ENCODE measurements at places on chromosomes 2 and 18. TPM values are rescaled to one million over a fixed set of nuclear protein-coding genes. Genes with fewer than 3 reads are reported as not detected.

Gene CCDC85A
- total RNA-seq: not detected

Gene TLK1
- total RNA-seq: 96.3 TPM

Gene STON1
- 1.6 TPM for total RNA-seq

Gene FLACC1
- total RNA-seq: 3.0 TPM

DNA sequence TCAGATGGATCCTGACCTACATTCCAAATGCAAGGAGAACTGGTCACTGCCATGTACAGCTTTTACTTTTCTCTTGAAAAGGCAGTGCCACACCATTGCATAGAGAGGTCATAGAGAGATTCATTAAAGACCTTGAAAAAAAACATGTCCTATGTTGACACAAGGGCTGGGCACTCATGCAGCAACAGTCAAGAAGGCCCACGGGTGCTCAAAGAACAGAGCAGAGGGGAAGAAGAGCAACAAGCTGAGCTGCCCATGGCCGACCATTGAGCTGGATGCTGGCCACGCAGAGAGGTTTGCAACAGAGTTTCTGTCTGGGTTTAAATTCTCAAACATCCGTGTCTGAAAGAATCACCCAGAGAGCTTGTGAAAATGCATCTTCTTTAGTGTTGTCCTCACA is 99.1 kb downstream of the ADD2 start:
- H3K27me3 ChIP-seq: no peaks in the 10 kb centered on the region
- no peak overlapping the region for H3K27ac ChIP-seq
- DNase-seq: no peak
- H3K36me3 ChIP-seq: peaks cover 4% of the 10 kb centered on the region
- peaks cover 10% of the 10 kb centered on the region for H3K4me1 ChIP-seq

DNA sequence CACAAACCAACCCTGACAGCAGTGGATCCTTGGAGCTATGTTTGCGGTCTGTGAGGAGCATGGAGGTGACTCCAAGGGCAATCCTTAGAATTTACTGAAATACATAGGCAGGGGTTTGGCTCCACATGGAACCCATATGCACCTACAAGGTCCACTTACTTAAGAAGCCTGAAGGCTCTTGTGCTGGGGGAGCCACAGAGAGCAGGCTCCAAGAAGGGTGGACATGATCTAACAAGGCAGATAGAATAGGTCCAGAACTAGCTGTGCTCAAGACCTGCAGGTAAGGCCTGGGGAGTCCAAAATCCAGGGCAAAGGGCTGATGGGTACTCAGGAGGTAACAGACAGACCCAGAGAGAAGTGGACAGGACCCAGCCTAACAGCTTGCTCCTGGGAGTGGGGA is 1.2 kb upstream of the CDK5R2 start:
- peaks cover 7% of the 10 kb centered on the region for H3K4me1 ChIP-seq
- no peak for DNase-seq
- H3K4me3 ChIP-seq: no peak overlapping the region
- H3K27me3 ChIP-seq: peaks cover 63% of the 10 kb centered on the region
- H3K36me3 ChIP-seq: peaks cover 4% of the 10 kb centered on the region

GRCh38 chr2:210399440-210400041 is 77.0 kb downstream of the LANCL1 start:
- H3K4me3 ChIP-seq: no peak overlapping the region
- no peaks in the 10 kb centered on the region for H3K36me3 ChIP-seq
- peaks cover 2% of the 10 kb centered on the region for H3K27me3 ChIP-seq
- DNase-seq: no peak
- no peaks in the 10 kb centered on the region for H3K4me1 ChIP-seq

DNA sequence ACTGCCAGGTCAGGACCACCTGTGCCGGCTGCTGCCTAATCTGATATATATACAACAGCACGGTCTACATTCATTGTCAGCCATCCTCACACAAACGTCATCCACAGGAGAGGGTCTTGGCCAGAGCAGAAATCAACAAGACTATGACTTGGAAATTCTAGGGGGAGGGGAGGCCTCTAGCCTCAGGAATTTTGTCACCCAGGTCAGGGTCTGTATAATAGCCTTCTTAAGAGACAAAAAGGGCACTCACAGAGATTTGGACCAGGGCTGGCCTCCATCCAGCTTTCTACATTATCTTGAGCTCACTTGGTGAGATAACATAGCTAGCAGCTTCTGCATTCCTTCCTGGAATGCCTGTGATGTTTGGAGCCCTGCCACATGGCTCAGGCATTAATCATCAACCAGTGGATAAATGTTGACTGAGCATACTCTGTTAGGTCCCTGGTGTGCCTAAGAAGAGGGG is 50.4 kb upstream of the CTIF start:
- no peaks in the 10 kb centered on the region for H3K36me3 ChIP-seq
- DNase-seq: no peak
- no peak overlapping the region for H3K27ac ChIP-seq
- H3K4me1 ChIP-seq: no peaks in the 10 kb centered on the region
- H3K27me3 ChIP-seq: peaks cover 22% of the 10 kb centered on the region

GRCh38 chr2:37637985-37638384 is 33.5 kb downstream of the CDC42EP3 start:
- DNase-seq: no peak
- no peaks in the 10 kb centered on the region for H3K27me3 ChIP-seq
- no peak overlapping the region for H3K4me3 ChIP-seq

GRCh38 chr18:59990121-59990823 is 90.5 kb downstream of the PMAIP1 start:
- no peaks in the 10 kb centered on the region for H3K36me3 ChIP-seq
- H3K4me1 ChIP-seq: no peaks in the 10 kb centered on the region
- H3K27me3 ChIP-seq: peaks cover 18% of the 10 kb centered on the region
- H3K4me3 ChIP-seq: no peak overlapping the region
- no peak for DNase-seq

DNA sequence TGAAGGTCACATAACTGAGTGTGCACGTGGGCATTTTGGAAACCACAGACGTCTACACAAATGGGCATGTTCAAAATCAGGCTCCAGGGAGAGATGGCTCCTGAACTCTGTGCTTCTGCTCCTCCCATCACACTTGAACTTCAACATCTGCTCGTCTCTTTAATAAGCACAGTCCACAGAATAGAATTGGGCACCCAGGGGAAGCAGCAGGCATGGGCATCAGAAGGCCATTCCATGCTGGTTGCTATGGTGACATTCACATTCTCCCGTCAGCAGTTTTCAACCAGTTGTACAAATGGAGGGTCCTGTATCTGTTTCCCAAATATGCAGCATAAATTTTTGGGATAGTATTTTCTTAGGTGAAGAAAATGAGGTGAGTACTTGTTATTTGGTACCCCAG is 183.7 kb upstream of the COPS8 start:
- no peak for DNase-seq
- H3K27me3 ChIP-seq: peaks cover 9% of the 10 kb centered on the region
- no peaks in the 10 kb centered on the region for H3K4me1 ChIP-seq
- H3K27ac ChIP-seq: no peak overlapping the region

GRCh38 chr2:3324404-3325281 is 53.0 kb downstream of the EIPR1 start:
- no peaks in the 10 kb centered on the region for H3K27me3 ChIP-seq
- DNase-seq: no peak
- H3K27ac ChIP-seq: no peak overlapping the region

DNA sequence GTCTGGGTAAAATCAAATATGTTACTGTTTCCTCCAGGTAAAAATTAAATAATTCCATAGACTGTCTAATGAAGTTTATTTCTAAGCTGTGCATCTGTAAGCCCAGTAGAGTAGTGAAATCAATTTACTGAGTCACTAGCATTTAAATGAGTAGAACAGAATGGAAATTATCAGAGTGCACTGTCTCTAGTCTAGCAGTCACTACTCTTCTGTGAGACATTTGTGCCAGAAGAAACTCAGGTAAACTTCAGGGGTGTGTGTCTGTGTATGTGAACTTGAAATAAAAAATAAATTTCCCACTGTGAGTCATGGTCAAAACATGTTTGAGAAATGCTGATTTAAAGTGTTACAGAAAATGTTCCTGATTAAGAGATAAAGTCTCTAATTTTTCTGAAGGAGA is 146.4 kb downstream of the RIF1 start:
- no peak for DNase-seq
- no peak overlapping the region for H3K4me3 ChIP-seq
- H3K36me3 ChIP-seq: no peaks in the 10 kb centered on the region

GRCh38 chr18:79874553-79875530 is 76.6 kb downstream of the SLC66A2 start:
- H3K27ac ChIP-seq: no peak overlapping the region
- H3K4me1 ChIP-seq: no peaks in the 10 kb centered on the region
- no peaks in the 10 kb centered on the region for H3K27me3 ChIP-seq
- DNase-seq: no peak
- no peaks in the 10 kb centered on the region for H3K36me3 ChIP-seq

DNA sequence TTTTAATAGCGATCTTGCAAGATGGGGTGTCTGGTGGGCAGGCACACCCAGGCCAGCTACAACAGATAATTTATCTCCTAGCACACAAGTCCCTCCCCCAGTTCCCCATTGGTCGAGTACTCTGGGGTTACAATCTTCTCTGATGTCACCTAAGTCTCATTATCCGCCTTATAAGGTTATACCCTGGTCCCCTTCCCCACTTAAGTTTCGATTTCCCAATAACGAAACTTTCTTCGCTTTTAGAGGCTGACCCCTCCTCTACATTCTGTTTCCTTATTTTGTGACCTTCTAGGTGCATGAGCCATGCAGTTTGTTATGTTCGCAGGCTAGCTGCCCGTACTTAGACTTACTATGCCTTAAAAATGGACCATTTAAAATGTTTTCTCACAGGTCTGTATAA is 180.1 kb downstream of the CAPN13 start:
- peaks cover 19% of the 10 kb centered on the region for H3K4me1 ChIP-seq
- no peak overlapping the region for H3K27ac ChIP-seq
- no peak for DNase-seq
- peaks cover 20% of the 10 kb centered on the region for H3K36me3 ChIP-seq
